ENCODE measurements at places on chromosomes 16 and 17. TPM values are rescaled to one million over a fixed set of nuclear protein-coding genes. Genes with fewer than 3 reads are reported as not detected.

MYLK3 gene
- total RNA-seq, result 0.13 TPM

CLEC10A gene
- total RNA-seq, result 1.8 TPM

RNU2-1 gene
- total RNA-seq, result not detected

TEX2 gene
- total RNA-seq, result 29.2 TPM

NKD1 gene
- under 0.01 TPM for total RNA-seq

TNS4 gene
- total RNA-seq, result not detected

TBX21 gene
- total RNA-seq, result not detected

TSNAXIP1 gene
- 0.51 TPM for total RNA-seq

OTOP2 gene
- total RNA-seq, result not detected

MYL4 gene
- total RNA-seq, result 0.76 TPM

DVL2 gene
- total RNA-seq, result 37.0 TPM

MYADML2 gene
- not detected for total RNA-seq

WNK4 gene
- total RNA-seq, result 2.4 TPM

HBA1 gene
- not detected for total RNA-seq

GAS2L2 gene
- total RNA-seq, result under 0.01 TPM

NPTX1 gene
- total RNA-seq, result 0.13 TPM

PPP1R1B gene
- total RNA-seq, result not detected

GP1BA gene
- total RNA-seq, result not detected

ABCC12 gene
- not detected for total RNA-seq

PRSS22 gene
- total RNA-seq, result not detected

SEC14L1 gene
- total RNA-seq, result 192 TPM

CX3CL1 gene
- 4.0 TPM for total RNA-seq

CIBAR2 gene
- not detected for total RNA-seq

C17orf75 gene
- total RNA-seq, result 16.6 TPM

FAM171A2 gene
- 3.9 TPM for total RNA-seq

GPR139 gene
- not detected for total RNA-seq

GNGT2 gene
- 1.1 TPM for total RNA-seq

LITAFD gene
- not detected for total RNA-seq

GNAO1 gene
- not detected for total RNA-seq

VAT1L gene
- 0.13 TPM for total RNA-seq

PERCC1 gene
- total RNA-seq, result not detected

TOM1L1 gene
- not detected for total RNA-seq

TPSD1 gene
- not detected for total RNA-seq

FOXO3B gene
- total RNA-seq, result 1.5 TPM

SLC5A11 gene
- total RNA-seq, result 0.13 TPM

EPX gene
- not detected for total RNA-seq

COX6A2 gene
- total RNA-seq, result not detected

CES4A gene
- total RNA-seq, result 1.0 TPM

PTGES3L gene
- 0.13 TPM for total RNA-seq

ABHD15 gene
- 5.6 TPM for total RNA-seq

Data from dermis microvascular lymphatic vessel endothelial cell (primary cell).